ENCODE measurements at places on chromosomes 6 and 20.

GRCh38 chr20:57536771-57537724 lies 12.1 kb upstream of the CTCFL start:
- DNase-seq = no peak

DNA sequence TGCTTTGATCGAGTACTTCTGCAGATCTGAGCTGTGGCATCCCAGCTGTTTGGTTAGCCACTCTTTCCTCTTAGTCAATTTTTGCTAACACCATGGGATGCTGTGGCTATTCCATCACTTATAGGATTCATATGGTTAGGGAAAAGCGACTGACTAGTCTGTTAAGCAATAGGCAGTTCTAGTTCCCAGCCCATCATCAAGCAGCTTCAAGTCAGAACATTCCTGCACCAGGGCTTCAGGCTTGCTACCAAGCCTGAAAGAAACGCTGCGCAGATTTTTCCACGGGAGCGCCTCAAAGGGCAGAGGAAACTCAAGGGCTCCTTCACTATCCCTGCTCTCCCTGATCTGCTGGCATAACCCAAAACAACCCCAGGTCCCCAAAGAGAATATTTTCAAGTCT lies 159.8 kb upstream of the SUPT3H start:
- DNase-seq = no peak

GRCh38 chr6:118281291-118281690 lies 266.8 kb upstream of the PLN start:
- no peak for DNase-seq

DNA sequence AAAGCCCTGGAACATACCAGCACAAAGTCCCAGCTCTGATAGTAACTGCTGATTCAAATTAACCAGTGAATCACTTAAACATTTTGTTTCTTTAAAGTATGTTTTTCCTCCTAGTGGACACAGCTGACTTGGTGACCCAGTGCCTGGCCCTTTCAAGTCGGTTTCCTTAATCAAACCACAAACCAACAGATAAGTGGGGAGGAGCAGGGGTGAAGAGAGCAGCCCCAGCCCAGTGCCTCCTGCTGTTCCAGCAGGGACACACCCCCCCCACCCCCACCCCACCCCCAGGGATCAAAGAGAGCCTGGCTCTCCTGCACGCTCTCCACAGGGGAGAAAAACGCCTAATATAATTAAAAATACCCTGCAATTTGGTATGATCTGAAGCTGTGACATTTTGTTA lies 55.4 kb upstream of the TBXT start:
- DNase-seq = no peak

GRCh38 chr6:35185302-35185681 lies 28.5 kb upstream of the SCUBE3 start:
- DNase-seq = no peak

GRCh38 chr6:83429269-83429668 lies 1.6 kb downstream of the ME1 start:
- no peak for DNase-seq

GRCh38 chr6:101398716-101399615 lies 5.5 kb downstream of the GRIK2 start:
- DNase-seq = no peak
